NCI-H524 treated with DMSO at 0.1 percent for 48 hours (cell line): ENCODE measurements at places on chromosomes 7 and 10.

- no peak for DNase-seq
These were observed 540.3 kb upstream of the GALNT17 start for GRCh38 chr7:70591643-70592042.

- DNase-seq = no peak
These were observed 81.3 kb downstream of the VWDE start for GRCh38 chr7:12322284-12322902.

- no peak for DNase-seq
These were observed 28.8 kb downstream of the XPNPEP1 start for GRCh38 chr10:109894516-109894915.

DNA sequence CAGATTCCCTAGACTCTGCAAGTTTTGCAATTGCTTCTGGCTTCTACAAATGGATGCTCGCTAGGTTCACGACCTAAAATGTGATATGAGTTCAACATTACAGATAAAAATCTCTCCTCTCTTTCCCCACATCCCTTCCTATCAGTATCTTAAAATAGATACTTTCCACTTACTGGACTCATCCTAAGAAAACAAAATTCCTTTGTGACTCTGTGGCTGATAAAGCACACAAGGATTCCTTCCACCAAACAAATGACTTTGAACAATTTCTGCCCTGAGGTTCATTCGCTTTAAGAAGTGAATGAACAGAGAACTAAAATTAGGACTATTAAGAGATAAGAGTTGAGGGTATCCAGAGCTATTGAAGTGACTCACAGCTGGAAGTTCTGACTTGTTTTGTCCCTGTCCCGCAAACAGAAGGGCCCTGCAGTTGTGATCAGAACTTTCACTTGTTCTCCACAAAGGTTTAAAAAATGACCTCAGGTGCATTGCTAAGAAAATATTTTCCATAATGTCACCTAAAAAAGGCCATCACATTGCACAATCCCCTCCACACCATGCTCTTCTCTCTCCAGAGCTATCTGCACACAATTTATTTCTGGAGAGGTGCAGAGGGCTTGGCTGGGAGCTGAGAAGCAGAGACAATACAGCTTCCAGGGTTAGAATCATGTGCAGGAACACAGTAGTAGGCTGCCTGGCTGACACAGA lies 96.1 kb downstream of the PIP4K2A start:
- no peak for DNase-seq

DNA sequence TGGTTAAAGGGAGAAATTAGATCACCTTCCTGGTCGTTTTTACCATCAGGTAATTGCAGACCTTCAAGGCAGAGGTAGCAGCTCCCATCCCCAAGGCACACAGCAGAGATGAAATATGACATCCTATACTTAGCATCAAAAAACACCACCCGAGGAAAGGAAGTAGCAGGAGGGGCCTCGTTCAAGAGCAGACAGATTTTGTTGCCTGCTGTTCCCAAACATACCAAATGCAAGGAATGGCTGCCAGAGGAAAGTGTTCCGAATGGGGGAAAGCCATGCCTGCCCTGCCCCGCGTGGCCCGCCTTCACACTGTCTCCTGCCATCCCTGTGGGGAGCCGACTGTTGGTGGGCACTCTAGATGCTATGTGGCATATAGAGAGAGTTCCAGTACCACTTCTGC lies 18.0 kb downstream of the FKBP6 start:
- DNase-seq = no peak

- no peak for DNase-seq
These were observed 11.3 kb upstream of the SLIT1 start for GRCh38 chr10:97197030-97197500.
